ENCODE measurements at places on chromosomes 1 and 21.
A peak's percentile ranks its signal among the peaks of the same experiment; 100 is the strongest.

- no peak for DNase-seq
Observed at GRCh38 chr1:15362096-15362736, 47.5 kb upstream of the EFHD2 start.

- DNase-seq = no peak
Observed at GRCh38 chr1:21702780-21703179, 33.6 kb upstream of the RAP1GAP start.

- DNase-seq = peak; percentile 64
Observed at GRCh38 chr1:204207136-204207616, 6.6 kb downstream of the GOLT1A start.

GRCh38 chr1:204065174-204065985 is 7.5 kb upstream of the SOX13 start:
- peak; percentile 23 for DNase-seq

DNA sequence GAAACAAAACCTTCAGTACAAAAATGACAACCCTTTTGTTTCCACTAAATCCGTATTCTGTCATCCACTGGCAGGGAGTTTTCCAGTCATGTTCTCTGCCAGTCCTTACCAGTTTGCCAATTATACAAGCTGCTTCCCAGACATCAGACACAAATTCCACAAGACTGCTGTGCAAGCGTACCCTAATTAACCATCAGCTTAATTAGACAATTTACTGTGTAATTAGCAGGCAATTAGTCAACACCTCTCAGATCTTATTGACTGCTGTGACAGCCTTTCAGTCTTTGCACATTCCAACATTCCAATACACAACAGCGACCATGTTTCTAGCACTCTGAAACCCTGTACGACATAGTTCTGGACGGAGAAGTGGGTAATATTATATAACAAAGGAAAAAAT is 420.1 kb downstream of the DPYD start:
- DNase-seq = no peak

GRCh38 chr1:182925661-182926060 is 27.3 kb downstream of the SHCBP1L start:
- no peak for DNase-seq

GRCh38 chr21:42973309-42973990 is 912 bp upstream of the PKNOX1 start:
- DNase-seq = no peak

- peak; percentile 59 for DNase-seq
Observed at GRCh38 chr21:31558189-31558961, 101.1 kb upstream of the SOD1 start.

GRCh38 chr1:115408533-115408932 is 70.5 kb upstream of the NGF start:
- DNase-seq = no peak

- DNase-seq = no peak
Observed at GRCh38 chr1:109768335-109768650, 4.6 kb upstream of the EPS8L3 start.

DNA sequence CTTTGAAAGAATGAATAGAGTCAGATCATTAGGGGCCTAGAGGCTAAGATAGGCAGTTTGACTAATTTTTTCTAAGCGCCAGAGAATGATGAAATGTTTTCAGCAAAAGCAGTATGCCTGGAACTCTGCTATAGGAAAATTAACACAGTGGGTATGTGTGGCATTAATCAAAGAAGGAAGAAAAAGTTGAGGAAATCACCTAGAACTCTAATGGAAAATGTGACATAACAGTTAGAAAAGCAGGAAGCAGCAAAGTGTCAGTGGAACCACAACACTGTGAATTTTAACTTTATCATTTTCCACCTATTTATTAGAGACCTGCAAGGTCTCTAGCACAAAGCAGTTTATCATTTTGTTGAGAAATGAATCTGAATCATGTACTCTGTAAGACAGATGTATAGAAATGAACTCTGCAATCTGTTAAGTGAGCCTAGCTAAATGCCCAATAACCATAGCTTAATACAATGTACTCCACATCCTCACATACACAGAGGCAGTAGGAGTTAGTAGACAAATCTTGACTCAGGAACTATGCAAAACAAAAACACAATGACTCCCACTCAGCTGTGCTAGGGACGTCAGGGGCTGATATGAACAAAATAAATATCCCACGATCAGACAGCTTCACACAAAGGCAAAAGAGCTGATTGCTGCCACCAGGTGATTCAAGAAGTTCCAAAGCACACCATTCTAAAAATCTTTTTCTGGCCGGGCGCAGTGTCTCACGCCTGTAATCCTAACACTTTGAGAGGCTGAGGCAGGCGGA is 500.7 kb upstream of the NFIA start:
- no peak for DNase-seq

- no peak for DNase-seq
Observed at GRCh38 chr1:152410599-152410998, 3.5 kb downstream of the CRNN start.

DNA sequence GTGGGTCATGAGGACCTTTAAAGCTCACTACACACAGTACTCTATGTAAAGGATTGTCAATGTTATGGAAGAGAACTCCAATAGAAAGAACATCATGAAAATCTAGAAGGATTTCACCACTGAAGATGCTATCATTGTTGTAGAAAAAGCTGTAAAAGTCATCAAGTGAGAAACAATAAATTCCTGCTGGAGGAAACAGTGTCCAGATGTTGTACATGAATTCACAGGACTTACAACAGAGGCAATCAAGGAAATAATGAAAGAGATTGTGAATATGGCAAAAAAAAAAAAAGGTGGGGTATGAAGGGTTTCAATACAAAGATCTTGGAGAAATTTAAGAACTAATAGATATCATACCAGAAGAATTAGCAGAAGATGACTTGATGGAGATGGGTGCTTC is 355.1 kb upstream of the ZRANB2 start:
- DNase-seq = no peak

GRCh38 chr1:50959303-50959912 is 659 bp downstream of the FAF1 start:
- peak; percentile 53 for DNase-seq

- DNase-seq = no peak
Observed at GRCh38 chr1:109691759-109692158, 4.1 kb downstream of the GSTM1 start.

DNA sequence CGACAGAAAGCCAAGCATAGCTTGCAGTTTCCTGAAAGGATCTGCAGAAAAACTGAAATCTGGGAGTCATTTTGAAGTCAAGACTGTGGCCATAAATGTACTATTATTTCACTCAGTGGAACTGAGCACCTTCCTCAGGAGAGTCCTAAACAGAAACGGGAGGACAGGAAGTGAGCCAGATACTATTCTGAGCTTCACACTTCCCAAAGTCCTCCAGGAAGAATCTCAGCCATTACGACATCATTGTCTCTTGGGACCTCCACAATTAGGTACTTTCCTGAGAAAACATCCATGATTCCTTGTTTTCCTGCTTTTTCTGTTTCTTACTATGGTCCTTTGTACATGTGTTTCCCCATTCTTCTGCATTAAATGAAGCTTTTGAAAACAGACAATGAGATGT is 299.2 kb upstream of the USP25 start:
- no peak for DNase-seq

DNA sequence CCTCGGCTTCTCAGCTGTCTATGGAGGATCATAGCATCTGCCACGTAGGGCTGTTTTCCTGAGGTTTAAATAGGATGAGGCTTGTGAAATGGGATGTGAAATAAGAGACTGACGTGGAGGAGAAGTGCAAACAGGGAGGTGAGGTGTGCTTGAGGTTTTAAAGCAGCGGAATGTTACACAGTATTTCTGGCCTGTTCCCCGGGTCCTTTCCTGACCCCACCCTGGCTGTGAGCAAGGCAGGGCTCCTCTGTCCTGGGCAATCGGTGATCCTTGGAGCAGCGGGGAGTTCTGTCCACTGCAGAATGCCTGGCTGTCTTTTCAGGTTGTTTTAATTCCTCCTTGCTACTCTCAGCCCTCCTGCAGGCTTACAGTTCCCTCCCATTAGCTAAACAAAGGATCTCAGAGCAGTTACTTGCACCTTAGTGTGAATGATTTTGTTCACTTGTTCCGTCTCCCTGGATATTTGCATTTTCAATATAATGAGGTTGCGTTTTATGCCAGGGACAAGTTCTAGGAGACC is 38.6 kb downstream of the LHX4 start:
- DNase-seq = no peak

DNA sequence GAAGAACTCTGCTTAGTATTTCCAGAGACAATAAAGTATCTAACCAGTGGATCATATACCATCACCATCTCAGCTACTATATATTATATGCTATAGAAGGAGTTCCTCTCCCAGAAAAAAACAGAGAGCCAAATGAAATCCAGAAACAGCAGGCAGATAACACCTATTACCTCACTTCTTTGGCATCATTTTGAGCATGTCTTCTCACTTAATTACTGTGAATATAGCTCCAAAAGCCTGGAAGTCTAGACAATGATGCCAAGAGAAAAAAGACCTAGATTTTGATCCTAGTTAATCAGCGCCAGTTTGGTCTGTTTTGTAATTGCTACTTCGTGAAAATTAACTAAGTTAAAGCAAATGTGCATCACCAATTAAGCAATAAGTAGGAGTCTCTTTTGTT is 131.3 kb downstream of the EIF4G3 start:
- DNase-seq = no peak

DNA sequence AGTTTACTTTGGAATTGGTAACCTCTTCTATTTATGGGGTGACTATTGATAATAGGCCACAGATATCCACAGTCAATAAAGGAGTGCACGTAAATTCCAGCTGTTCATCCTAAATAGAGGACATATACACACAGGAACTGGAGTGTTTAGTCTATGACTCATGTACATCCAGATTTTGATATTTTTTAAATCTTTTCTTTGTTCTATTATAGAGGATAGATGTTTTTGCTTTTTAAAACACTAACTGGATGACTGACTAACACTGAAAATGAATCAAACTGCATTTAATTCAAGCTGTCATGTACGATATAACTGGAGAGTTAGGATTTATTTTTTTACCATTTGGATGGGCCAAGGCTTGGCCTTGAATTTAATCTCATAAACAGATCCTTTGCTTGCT is 45.9 kb downstream of the RGL1 start:
- DNase-seq = no peak

GRCh38 chr1:158246650-158247049 is 7.6 kb upstream of the CD1A start:
- peak; percentile 82 for DNase-seq

DNA sequence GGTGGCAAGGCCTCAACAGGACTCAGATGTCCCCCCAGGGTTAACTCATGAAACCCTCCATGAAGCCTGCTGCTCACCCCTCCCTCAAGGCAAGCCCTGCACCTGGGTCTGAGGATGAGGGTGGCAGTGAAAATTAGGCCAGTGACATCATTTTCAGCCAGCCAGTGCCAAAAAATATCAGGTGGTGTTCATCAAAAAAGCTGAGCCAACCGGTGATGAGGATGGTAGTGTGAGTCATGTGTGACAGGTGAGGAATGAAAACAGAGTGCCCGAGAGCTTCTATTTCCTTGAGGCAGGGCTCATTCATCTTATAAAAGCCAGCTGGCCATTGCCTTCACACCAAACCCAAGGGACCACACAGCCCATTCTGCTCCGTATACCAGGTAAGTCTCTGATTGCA is at the start of gene SPRR1A:
SPRR1A (plus strand) TSS at position 339 of the 400 bp plus-strand sequence. CDS start 1,150 bp downstream, outside the sequence.
- no peak for DNase-seq

DNA sequence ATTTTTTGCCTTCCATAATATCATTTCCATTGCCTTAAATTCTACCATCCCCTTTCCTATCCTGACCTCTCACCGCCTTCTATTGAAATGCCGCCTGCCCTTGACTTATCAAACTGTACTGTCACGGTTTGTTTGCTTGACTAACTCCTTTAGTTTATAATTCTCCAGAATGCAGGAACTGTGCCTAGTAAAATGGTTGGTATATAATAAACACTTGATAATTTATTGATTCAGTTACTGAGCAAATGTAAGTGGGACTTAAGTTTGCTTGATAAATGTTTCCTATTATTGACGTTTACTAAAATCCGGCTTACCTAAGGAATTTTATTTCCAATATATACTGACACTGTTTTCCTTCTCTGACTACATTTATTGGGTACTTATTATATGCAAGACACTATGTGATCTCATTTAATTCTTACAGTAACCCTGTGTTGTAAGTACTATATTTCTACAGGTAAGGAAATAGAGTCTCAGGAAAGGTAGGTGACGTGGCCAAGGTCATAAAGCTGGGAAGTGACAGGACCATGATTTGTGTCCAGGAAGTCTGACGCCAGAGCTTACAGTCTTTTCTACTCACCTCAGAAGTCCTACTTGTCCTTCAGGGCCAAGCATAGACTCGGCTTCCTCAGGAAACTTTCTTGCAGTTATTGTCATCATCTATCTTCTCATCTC is 35.7 kb downstream of the DPT start:
- no peak for DNase-seq

GRCh38 chr1:238606896-238607295 is 716.2 kb upstream of the ZP4 start:
- no peak for DNase-seq

All from DND-41 (cell line).